Stimulated activated CD8-positive, alpha-beta memory T cell treated with anti-CD3 and anti-CD28 coated beads, Interleukin-4, amount 100 ng/mL, for 1 hour (primary cell): ENCODE measurements at places on chromosomes 1 and 21.

GRCh38 chr21:33308586-33309490 lies 15.9 kb upstream of the IFNAR1 start:
- no peak for DNase-seq

GRCh38 chr1:61361931-61362330 lies 279.6 kb downstream of the NFIA start:
- no peak for DNase-seq

- DNase-seq, result no peak
Measured at GRCh38 chr1:89732643-89733222, 88.1 kb upstream of the LRRC8D start.

DNA sequence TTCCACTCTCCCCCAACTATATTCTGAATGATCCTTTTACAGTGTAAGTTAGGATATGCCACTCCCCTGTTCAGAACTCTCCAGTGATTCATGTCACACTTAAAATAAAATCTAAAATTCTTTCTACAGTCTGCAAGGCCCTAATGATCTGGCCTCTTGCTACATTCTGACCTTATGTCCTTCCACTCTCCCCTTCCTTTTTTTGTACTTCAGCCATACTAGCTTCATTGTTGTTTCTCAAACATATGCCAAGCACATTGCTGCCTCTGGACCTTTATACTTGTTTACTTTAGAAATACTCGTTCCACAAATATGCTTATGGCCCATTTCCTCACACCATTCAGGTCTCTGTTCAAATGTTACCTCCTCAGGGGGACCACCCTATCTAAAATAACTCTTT lies 14.8 kb upstream of the PSMA5 start:
- DNase-seq, result no peak
